ENCODE measurements at places on chromosomes 16 and 17. TPM values are rescaled to one million over a fixed set of nuclear protein-coding genes. Genes with fewer than 3 reads are reported as not detected.

TAC4 gene
- not detected for total RNA-seq

SLC16A11 gene
- total RNA-seq: 0.44 TPM

NTN1 gene
- 16.7 TPM for total RNA-seq

ZC3H7A gene
- total RNA-seq: 110 TPM

GJD3 gene
- total RNA-seq: not detected

LRRC36 gene
- 1.5 TPM for total RNA-seq

UTS2R gene
- 3.2 TPM for total RNA-seq

SLC2A4 gene
- 5.4 TPM for total RNA-seq

OR4D1 gene
- not detected for total RNA-seq

TEKT5 gene
- total RNA-seq: 0.44 TPM

CDH15 gene
- 4.2 TPM for total RNA-seq

SEC14L5 gene
- 2.8 TPM for total RNA-seq

KRT33B gene
- total RNA-seq: not detected

EXOC3L1 gene
- 3.9 TPM for total RNA-seq

KRTAP4-6 gene
- total RNA-seq: not detected

TBX6 gene
- total RNA-seq: 0.66 TPM

SPPL2C gene
- total RNA-seq: not detected

C17orf113 gene
- 7.9 TPM for total RNA-seq

NEUROD2 gene
- 3.7 TPM for total RNA-seq

TMEM219 gene
- total RNA-seq: 30.3 TPM

MMP28 gene
- total RNA-seq: 4.2 TPM

KRTAP9-2 gene
- not detected for total RNA-seq

CCDC154 gene
- 0.49 TPM for total RNA-seq

TBC1D3B gene
- total RNA-seq: 4.7 TPM

RCVRN gene
- total RNA-seq: 165 TPM

VWA3A gene
- total RNA-seq: 0.33 TPM

RAMP2 gene
- total RNA-seq: 26.2 TPM

CNGB1 gene
- 50.7 TPM for total RNA-seq

MED9 gene
- total RNA-seq: 26.4 TPM

CEP295NL gene
- 11.7 TPM for total RNA-seq

Data from camera-type eye (tissue), 1 donor.